NCI-H1092 treated with DMSO at 0.1 percent for 48 hours (cell line): ENCODE measurements at places on chromosomes 16 and 17.

DNA sequence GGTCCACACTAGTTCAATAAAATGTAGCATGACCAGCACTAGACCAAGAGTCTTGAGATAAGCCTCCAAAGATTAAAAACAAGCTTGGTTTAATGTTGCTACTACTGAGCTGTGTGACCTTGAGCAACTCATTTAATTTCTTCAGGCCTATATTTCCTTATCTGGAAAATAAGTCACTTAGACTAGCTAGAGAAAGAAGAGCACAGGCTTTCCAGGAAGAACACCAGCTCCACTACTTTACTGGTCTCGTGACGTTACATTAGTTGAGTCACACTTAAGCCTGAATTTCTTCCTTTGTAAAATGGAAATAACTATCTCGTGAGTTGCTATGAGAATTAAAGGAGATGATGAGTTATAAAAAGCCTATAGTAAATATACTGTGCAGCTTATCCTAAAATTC, 5.4 kb downstream of the HELZ start:
- no peak for DNase-seq

DNA sequence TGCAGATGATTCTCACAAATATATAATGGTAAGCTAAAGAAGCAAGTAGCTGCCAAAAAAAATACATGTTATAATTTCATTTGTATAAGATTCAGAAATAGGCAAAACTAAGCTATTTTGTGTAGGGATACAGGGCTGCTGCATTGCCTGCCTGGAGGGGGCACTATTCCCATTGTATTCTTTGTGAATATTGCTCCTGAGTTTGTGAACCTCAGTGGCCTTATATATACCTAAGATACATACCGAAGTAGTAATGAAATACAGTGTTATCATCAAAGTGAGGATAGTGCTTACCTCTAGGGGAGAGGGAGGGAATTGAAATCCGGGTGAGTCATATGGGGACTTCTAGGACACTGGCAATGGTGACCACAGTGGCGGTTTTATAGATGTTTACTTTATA, 53.5 kb downstream of the C17orf58 start:
- no peak for DNase-seq

- no peak for DNase-seq
Measured at GRCh38 chr17:74177018-74177450, 26.4 kb upstream of the RPL38 start.

DNA sequence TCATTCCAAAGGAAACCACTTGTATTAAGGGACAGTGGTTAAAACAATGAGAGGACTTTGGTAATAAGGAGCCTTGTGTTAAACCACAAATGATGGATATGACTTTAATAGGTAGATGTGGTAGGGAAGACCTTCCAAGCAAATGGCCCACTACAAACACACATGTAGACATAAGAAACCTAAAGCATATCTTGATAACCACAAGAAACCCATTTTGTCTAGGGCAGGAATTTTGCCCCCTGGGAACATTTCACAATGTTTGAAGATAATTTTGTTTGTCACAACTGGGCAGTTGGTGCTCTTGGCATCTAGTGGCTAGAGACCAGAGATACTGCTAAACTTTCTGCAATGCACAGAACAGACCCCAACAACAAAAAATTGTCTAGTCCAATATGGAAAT, 25.8 kb downstream of the KCNJ2 start:
- DNase-seq: no peak
